ENCODE measurements at places on chromosomes 1 and 21.

DNA sequence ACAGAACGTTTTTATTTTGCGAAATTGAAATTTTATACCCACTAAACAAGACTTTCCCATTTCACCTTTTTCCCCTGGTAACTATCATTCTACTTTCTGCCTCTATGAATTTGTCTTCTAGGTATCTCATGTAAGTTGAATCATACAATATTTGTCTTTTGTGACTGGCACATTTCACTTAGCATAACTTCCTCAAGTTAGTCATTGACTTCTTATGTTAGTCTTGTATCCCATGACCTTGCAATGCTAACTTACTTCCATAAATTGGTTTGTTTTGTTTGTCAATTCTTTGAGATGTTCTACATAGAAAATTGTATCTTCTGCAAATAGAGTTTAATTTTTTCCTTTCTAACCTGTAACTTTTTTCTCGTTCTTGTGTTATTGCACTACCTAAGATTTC is 26.9 kb downstream of the SH3BP5L start:
- DNase-seq: no peak

- peak; percentile 51 for DNase-seq
These were observed 29.7 kb downstream of the SERTAD4 start for GRCh38 chr1:210262167-210262896.

DNA sequence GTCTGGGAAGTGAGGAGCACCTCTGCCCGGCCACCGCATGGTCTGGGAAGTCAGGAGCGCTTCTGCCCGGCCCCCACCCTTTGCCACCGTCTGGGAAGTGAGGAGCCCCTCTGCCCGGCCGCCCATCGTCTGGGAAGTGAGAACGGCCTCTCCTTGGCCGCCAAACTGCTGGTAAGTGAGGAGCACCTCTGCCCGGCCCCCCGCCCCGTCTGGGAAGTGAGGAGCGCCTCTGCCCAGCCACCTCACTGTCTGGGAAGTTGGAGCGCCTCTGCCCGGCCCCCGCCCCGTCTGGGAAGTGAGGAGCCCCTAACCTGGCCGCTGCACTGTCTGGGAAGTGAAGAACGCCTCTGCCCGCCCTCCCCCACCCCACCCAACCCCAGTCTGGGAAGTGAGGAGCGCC is 22.6 kb downstream of the KCNH1 start:
- no peak for DNase-seq

- no peak for DNase-seq
These were observed 8.0 kb downstream of the CR1 start for GRCh38 chr1:207503950-207504349.

DNA sequence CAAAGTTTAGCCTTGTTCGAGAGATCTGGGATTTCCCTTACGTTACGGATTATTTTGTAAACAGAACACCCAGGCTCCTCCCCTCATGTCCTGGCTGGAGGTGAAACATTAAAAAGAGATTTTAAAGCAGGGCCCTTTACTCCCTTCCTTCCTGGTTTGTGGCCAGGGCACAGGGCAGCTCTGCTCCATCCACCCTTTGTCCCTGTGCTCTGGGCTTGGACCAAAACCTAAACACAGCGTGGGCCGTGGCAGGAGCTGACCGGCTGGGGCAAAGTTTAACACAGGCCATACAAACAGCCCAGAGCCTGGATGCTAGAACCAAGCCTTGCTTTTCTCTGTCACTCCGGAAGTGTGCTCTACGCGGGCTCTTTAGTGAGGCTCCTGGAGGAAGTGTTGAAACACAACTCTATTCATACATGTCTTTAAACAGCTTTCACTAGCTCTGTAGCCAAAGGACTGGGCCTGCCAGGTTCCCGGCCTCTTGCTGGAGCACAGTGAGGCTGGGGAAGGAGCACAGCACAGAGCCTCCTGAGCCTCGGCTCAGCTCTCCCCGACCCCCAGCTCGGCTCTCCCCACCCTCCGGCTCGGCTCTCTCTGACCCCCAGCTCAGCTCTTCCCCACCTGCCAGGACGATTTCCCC is 84.7 kb downstream of the PDE9A start:
- DNase-seq: no peak

- DNase-seq: no peak
These were observed 2.1 kb downstream of the PLEKHG5 start for GRCh38 chr1:6489383-6489765.

DNA sequence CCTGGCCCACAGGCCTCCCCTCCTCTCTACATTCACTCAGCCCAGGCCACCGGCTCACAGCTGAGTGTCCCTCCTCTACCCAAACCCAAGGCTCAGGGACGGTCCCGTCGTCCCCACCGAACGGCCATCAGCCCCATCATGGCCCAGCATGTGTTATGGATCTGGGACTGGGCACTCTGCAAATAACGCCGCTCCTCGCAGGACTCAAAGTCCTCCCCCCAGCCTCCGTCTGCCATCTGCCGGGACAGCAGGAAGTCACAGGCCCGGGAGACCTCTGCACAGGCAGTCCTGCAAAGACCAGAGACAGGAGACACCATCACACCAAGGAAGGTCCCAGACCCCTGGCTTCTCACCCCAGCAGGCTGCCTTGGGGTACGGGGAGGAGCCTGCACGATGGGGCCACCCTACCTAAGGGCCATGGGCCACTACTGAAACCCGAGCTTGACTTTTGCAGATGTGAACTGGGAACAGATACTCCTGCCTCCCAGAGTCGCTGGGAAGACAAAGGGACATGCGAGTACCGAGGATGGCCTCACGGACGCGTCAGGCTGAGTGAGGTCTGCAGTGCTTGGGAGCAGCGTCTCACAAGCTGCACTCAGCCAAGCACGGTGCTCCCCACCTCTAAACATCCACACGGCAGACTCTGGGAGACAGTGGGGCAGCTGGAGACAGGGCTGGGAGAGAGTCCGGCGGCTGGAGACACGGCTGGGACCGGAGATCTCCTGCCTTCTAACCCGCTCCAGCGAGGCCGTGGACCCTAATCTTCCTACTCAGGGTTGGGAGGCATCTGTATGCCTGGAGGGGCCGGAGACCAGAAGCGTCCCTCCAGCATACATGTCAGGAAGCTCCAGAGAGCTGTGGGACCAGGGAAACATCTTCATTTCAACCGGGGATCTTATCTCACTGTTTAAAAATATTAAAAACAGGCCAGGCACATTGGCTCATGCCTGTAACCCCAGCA is 10.4 kb upstream of the SPATC1L start:
- DNase-seq: no peak

- DNase-seq: no peak
These were observed 46.8 kb upstream of the SSBP3 start for GRCh38 chr1:54453022-54453421.

GRCh38 chr21:41779659-41780058 is 12.8 kb upstream of the RIPK4 start:
- DNase-seq: no peak

DNA sequence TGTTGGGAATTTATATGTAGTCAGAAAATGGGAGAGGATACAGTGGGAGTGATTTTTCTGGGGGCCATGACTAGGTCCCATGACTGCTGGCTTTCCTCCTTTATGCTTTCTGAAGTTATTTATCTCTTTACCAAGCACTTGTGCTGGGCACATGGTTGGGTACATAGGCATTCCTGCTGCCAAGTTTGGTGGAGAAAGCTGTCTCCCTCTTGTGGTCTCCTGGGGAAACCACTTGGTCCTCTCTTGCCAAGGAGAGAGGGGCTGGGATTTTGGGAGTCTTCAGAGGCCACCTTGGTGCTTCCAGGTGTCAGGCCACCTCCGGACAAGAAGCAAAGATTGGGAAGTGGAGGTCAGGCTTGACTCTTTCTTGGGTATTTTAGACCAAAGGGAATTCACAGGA is 120.2 kb upstream of the KCNE2 start:
- no peak for DNase-seq

DNA sequence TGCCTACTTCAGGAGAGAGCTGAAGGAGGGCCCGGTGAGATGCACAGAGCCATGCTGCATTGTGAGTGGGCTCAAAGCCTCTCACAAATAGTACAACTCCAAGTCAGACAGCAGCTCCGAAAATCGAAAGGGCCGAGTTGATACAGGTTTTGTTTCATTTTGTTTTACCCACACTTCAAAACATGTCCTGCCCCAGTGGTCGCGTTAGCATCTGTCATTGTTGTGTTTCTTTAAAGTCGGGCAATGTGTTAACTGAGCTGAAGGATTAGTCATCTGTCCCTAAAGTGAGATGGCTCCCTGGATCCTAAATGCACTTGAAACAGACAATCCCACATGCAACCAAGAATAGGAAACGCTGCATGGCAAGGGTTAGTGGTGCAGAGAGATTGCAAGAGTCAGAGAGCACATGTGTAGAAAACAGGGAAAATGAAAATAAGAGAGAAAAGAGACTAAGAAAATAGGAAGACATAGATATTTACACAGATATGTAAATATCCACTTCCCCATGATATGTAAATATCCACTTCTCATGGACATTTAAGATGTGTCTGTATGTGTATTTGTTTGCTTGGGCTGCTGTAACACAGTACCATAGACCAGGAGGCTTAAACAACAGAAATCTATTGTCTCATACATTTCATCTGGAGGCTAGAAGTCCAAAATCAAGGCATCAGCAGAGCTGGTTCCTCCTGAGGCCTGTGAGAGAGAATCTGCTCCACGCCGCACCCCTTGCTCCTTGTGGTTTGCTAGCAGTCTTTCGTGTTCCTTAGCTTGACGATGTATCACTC is 131.4 kb upstream of the RAB4A start:
- no peak for DNase-seq

GRCh38 chr1:161962091-161962887 is 61.4 kb downstream of the OLFML2B start:
- DNase-seq: peak; percentile 60

- no peak for DNase-seq
These were observed 15.6 kb downstream of the PAX7 start for GRCh38 chr1:18646091-18646785.

- peak; percentile 99 for DNase-seq
These were observed at the start of gene MRPL24 for GRCh38 chr1:156740741-156741480. MRPL24 (minus strand) TSS chr1:156741088; CDS start chr1:156738704, 2,384 bp downstream.

- DNase-seq: no peak
These were observed 136.5 kb upstream of the GJB5 start for GRCh38 chr1:34618381-34618780.

DNA sequence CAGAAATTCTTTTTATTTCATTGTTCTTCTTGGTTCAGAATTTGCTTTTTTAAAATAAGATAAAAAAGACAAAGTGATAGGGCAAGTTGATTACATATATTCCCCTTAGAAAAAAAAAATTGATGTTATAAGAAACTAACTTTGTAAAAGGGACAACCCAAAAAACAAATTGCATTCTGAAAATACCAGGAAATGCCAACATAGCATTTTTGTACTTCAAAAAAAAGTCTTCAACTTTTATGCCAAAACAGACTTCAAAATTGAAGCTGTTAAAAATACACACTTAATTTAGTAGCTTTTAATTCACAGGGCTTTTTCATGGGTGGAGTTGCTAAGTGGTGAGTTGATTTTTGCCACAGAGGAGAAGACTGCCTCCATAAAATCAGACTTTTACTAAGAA is 70.9 kb downstream of the ODF2L start:
- DNase-seq: no peak

DNA sequence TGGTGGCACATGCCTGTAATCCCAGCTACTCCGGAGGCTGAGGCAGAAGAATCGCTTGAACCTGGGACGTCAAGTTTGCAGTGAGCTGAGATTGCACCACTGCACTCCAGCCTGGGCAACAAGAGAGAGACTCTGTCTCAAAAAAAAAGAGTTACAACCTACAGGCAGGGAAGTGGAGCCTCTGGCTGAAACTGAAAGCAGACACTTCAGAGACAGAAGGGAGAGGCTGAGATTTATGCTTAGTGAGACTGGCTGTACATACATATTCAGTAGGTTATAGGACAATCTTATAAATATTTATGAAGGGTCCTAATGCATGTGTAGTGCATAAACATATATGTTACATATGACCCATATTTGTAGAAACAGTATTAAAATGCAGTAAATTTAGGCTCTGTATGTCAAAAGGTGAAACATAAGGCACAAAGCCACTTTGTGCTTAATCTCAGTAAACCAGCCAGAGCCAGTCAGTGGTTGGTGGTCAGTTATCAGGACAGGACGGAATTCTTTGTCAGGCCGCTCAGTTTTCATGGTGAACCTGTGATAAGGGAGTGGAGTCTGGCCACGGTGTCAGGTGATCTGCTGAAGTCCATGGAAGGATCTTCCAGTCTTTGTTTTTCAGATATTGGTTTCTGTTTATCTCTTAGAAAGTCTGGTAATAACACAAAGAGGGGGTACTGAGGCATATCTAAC is 13.7 kb downstream of the RHEX start:
- DNase-seq: no peak

- no peak for DNase-seq
These were observed 42.1 kb downstream of the MYOM3 start for GRCh38 chr1:24069817-24070216.

DNA sequence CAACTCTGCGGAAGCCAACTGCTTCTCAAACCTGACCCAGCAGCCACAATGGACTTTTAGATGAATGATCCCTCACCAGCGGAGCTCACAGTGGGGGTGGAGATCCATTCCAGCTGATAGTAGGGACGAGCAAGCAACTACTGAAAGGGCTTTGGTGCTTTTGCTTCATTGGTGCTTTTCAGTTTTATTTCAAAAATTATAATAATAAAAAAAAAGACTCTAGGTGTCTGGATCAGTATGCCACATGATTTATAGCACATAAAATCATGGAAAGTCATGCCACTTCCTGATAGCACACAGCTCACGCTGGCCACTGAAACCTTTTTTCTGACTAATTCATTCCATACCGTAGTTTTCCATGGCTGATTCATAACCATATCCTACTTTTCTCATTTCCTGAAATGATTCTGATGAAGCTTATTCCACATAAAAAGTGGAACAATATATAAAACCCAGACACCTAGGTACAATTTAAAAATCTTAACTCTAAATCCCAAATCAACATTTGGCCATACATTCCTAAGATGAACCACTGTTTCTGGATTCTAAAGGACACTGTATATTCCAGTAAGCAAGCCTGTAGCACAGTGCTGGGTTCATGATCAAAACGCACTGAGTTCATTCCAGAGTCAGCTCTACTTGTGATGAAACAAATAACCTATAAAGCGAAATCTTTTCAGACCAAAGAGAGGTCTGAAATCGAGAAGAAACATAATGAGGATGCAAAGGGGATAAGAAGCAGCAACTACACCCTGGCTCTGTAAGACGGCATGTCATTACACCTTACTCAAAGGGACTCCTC is 41.3 kb upstream of the KCNE1 start:
- peak; percentile 30 for DNase-seq

DNA sequence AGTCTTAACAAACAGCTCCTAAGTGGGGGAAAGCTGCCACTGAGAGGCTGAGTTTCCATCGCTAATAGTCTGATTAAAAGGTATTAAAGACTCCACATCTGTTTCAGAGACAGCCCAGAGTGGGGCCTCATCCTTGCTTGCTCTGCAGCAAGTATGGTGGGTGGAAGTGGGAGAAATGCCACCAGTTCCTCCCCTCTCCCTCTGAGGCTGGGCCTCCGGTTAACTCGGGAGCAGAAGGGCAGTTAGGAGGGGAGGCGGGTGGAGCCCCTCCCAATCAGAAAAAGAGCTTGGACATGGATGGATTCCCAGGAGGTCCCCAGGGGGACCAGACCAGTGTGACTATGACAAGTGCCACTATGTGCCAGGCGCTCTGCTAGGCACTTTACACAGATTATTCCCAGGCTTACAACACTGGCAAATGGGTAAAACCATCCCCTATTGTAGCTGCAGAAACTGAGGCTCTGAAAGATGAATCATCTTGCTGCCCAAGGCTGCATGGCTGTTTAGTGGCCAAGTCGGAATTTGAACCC is 11.4 kb upstream of the ASCL5 start:
- no peak for DNase-seq
